HFFc6 (cell line): ENCODE measurements at places on chromosomes 1 and 21. TPM values are rescaled to one million over a fixed set of nuclear protein-coding genes. Genes with fewer than 3 reads are reported as not detected.

SMCP gene
- total RNA-seq, result not detected in 3 replicates

DNA sequence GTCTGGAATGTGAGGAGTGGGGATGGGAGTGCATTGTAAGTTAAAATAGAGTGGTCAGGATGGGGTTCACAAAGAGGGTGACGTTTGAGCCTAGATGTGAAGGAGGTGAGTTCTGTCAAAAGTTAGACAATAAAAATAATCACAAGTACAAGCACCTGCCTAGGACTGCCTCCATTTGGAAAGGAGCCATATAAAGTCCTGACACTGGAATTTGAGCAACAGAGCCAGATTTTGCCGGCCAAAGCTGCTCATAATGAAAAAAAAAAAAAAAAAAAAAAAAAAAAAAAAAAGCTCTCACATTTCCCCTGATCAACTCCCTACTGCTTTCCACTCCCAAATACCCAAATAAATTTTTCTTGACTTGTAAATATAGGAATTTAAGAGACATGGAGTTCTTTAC, 4.1 kb downstream of the PALMD start:
- peaks cover 11% of the 10 kb centered on the region for H3K4me1 ChIP-seq
- DNase-seq, result no peak
- H3K27ac ChIP-seq, result no peak overlapping the region

GRCh38 chr1:209670441-209671082, 4.7 kb upstream of the G0S2 start:
- H3K4me3 ChIP-seq, result no peak overlapping the region
- H3K36me3 ChIP-seq, result peaks cover 5% of the 10 kb centered on the region; the same call in 1 of the 2 replicates
- peaks cover 3% of the 10 kb centered on the region for H3K27me3 ChIP-seq
- H3K4me1 ChIP-seq, result peaks cover 25% of the 10 kb centered on the region

DNA sequence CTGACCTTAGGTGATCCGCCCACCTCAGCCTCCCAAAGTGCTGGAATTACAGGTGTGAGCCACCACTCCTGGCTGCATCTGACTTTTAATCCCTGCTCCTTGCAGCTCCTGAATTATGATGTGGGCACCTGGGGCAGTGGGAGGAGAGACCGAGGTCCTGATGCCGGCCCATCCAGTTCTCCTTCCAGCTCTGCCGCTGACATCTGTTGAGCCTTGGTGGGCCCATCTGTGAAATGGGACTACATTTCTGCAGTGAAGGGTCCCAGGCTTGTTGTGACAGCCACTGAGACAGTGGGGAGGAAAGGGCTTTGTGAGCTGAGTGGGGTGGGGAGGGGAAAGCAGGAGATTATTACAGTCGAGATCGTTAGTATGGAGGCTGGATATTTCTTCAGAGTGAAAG, 11.8 kb downstream of the PLA2G2F start:
- H3K4me3 ChIP-seq, result no peak overlapping the region
- no peaks in the 10 kb centered on the region for H3K4me1 ChIP-seq
- DNase-seq, result no peak

ETV3L gene
- not detected in 3 replicates for total RNA-seq

GRCh38 chr1:45583666-45584350, at the start of gene NASP:
NASP (plus strand) TSS chr1:45584041; CDS start chr1:45584147, 106 bp downstream.
- H3K4me3 ChIP-seq, result peak within 1 kb of the TSS; percentile 100
- H3K27me3 ChIP-seq, result peaks cover 8% of the 10 kb centered on the region
- H3K4me1 ChIP-seq, result peaks cover 28% of the 10 kb centered on the region
- peak within 1 kb of the TSS; percentile 98 for H3K27ac ChIP-seq
- peak; percentile 64 for DNase-seq

DNA sequence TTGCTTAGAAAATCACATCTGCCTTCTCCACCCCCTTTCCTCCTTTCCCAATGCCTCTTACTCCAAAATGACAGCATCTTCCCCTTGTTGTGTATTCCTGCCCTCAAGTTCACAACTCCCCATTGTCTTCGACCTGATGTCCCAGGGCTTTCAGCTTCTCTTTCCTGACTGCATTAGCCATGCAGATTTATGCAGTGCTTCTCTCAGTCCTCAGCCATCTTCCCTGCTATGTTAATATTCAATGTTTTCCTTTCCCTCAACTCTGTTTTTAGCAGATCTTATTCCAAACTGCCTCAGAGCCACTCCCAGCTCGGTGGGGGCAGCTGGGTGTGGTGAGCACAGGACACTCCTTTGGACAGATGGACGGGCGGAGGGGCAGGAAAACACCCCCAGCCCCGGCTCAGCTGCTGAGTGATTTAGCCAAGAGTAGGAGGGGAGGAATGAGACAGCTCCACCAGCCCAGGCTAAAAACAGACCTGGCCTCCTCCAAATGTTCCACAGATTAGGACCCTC, 71.0 kb downstream of the CD2 start:
- no peak overlapping the region for H3K4me3 ChIP-seq
- no peaks in the 10 kb centered on the region for H3K36me3 ChIP-seq
- no peak for DNase-seq
- H3K4me1 ChIP-seq, result peaks cover 13% of the 10 kb centered on the region; the same call in 1 of the 2 replicates
- H3K27ac ChIP-seq, result no peak overlapping the region

GRCh38 chr21:43976661-43977060, 35.4 kb upstream of the TRAPPC10 start:
- H3K36me3 ChIP-seq, result peaks cover 5% of the 10 kb centered on the region; the same call in 1 of the 2 replicates
- H3K4me1 ChIP-seq, result peaks cover 7% of the 10 kb centered on the region
- no peak overlapping the region for H3K27ac ChIP-seq
- H3K27me3 ChIP-seq, result peaks cover 1% of the 10 kb centered on the region; the same call in 1 of the 2 replicates

DEGS1 gene
- 139 to 189 TPM (median 162 TPM) in 3 replicates for total RNA-seq

DNA sequence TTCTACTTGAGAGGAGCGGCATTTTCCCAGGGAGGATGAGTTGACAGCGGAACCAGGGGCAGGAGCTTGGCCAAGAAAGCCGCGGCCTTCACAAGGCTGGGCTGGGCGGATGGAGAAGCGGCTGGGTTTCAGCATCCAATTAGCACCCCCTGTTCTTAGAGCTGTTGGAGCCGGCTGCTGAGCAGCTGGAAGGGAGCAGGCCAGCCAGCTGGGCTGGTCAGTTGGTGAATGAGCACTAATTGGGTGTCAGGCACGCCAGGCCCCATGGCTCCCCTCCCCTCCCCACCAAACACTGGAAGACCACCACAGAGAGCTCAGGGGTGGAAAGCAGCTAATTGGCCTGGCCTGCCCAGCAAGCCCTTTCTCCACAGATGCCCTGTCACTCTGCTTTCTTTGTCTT, 245.6 kb downstream of the RRAGC start:
- no peaks in the 10 kb centered on the region for H3K36me3 ChIP-seq
- H3K4me3 ChIP-seq, result no peak overlapping the region
- no peak overlapping the region for H3K27ac ChIP-seq
- no peaks in the 10 kb centered on the region for H3K4me1 ChIP-seq
- H3K27me3 ChIP-seq, result peaks cover 1% of the 10 kb centered on the region; the same call in 1 of the 2 replicates

- H3K4me1 ChIP-seq, result peaks cover 36% of the 10 kb centered on the region
- H3K36me3 ChIP-seq, result no peaks in the 10 kb centered on the region
- no peak overlapping the region; the same call in 1 of the 2 replicates for H3K4me3 ChIP-seq
- H3K27me3 ChIP-seq, result no peaks in the 10 kb centered on the region; the same call in 1 of the 2 replicates
- H3K27ac ChIP-seq, result no peak overlapping the region; the same call in 1 of the 2 replicates
Observed at GRCh38 chr1:172003766-172004530, 162.7 kb downstream of the DNM3 start.

CD52 gene
- not detected in 3 replicates for total RNA-seq

DNA sequence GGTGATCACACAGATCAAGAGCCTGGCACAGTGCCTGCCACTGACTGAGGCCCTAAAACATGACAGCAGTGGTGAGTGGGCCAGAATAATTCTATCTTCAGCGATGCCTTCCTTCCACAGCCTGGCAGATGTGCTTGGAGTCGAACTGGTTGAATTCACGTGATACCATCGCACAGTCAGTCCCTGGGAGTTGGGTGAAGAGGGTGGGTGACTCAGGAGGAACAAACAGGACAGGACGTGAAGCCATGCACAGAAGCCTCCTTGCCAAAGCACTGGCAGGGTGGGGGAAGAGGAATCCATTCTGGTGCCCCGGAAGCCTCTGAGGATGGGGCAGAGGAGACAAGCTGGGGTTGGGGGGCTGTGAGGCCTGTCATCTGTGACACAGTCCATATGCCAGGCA, 80.3 kb upstream of the WNT4 start:
- peaks cover 75% of the 10 kb centered on the region for H3K27me3 ChIP-seq
- no peaks in the 10 kb centered on the region for H3K36me3 ChIP-seq
- H3K4me3 ChIP-seq, result no peak overlapping the region
- H3K27ac ChIP-seq, result no peak overlapping the region
- no peak for DNase-seq

GRCh38 chr1:204265665-204266064, 51.9 kb upstream of the GOLT1A start:
- no peak overlapping the region for H3K4me3 ChIP-seq
- H3K27me3 ChIP-seq, result peaks cover 15% of the 10 kb centered on the region
- no peaks in the 10 kb centered on the region for H3K36me3 ChIP-seq
- DNase-seq, result no peak
- H3K27ac ChIP-seq, result no peak overlapping the region

CD1B gene
- total RNA-seq, result not detected in 3 replicates

CDKN2C gene
- total RNA-seq, result 12.7 to 24.9 TPM (median 18.3 TPM) in 3 replicates

- peaks cover 32% of the 10 kb centered on the region for H3K4me1 ChIP-seq
- DNase-seq, result peak; percentile 25
- no peaks in the 10 kb centered on the region for H3K36me3 ChIP-seq
- H3K4me3 ChIP-seq, result peak overlapping the region; percentile 92
- peaks cover 3% of the 10 kb centered on the region; the same call in 1 of the 2 replicates for H3K27me3 ChIP-seq
- H3K27ac ChIP-seq, result peak overlapping the region; percentile 76
Observed at GRCh38 chr1:39955547-39956539, 898 bp downstream of the MFSD2A start.

KCNN3 gene
- not detected in 2 replicates for total RNA-seq

DNA sequence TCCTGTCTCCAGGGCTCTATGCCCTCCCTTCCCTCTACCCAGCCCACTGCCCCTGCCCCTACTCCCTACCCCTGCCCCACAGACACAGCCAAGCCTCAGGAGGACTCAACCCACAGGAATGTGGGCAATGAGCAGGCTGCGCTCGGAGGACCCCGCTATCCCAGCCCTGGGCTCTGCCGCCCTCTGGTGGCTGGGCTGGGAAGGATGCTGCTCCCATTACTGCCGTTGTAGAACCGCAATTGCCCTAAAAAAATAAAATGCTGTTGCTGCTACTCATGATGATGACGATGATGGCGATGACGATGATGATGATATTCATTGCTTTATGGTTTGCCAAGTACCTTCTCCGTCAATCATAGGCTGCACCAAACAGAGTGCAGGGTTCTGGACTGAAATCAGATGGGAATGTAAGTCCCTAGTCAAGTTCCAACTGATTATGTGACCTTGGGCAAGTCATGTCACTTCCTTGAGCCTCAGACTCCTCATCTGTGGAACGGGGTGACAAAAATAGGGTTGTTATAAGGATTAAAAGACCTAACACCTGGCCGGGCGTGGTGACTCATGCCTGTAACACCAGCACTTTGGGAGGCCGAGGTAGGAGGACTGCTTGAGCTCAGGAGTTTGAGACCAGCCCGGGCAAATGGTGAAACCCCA, 24.6 kb downstream of the ARHGEF19 start:
- H3K4me3 ChIP-seq, result no peak overlapping the region
- no peaks in the 10 kb centered on the region for H3K36me3 ChIP-seq
- DNase-seq, result peak; percentile 84
- peaks cover 48% of the 10 kb centered on the region for H3K4me1 ChIP-seq
- H3K27ac ChIP-seq, result peak overlapping the region; percentile 71
